Chondrocyte (in vitro differentiated cells): ENCODE measurements at places on chromosomes 5 and 9.

GRCh38 chr5:180156141-180156540 is 52.9 kb downstream of the RASGEF1C start:
- no peak for DNase-seq

- DNase-seq = no peak
Measured at GRCh38 chr9:77705636-77706035, 57.5 kb upstream of the GNA14 start.

DNA sequence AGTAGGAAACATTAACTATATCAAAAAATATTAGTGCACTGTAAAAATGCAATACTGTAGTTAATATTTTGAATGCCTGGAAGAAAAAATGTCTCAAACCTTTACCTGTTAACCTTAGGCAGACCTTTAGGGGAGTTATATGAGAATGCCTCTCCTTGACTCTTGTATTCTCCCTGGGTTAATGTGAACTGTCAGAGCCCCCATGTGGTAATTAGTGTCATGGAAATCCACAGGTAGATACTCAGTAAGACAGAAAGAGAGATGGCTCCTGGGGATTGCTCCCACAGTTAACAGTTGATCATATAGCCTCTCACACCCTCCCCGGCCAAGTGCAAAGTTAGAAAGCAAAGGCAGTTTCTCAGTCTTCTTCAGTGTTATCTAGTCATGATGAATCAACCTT is 742.8 kb downstream of the NR2F1-AS1 start:
- DNase-seq = no peak

DNA sequence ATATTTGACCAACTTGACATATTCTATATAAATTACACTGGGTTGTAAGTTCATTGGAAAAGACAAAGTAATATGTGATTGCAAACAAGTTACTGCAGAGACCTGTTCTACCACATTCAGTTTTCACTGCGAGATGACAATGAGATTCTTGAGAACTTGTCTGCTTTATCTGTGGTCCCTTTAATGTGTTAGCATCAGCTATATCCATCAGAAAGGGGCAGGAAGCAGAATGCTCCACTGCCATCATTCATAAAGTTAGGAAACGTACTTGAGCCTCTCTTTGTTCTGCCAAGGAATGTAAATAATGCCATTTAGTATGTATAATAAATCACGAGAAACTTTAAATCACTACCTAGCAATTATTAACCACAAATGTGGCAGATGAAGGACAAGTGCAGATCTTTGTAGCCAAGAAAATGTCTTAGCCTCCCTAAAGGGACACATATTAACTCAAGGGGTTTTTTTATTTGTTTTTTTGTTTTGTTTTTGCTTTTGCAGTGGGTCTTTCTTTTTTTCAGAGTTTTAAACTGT is 59.4 kb downstream of the GIN1 start:
- DNase-seq = no peak

DNA sequence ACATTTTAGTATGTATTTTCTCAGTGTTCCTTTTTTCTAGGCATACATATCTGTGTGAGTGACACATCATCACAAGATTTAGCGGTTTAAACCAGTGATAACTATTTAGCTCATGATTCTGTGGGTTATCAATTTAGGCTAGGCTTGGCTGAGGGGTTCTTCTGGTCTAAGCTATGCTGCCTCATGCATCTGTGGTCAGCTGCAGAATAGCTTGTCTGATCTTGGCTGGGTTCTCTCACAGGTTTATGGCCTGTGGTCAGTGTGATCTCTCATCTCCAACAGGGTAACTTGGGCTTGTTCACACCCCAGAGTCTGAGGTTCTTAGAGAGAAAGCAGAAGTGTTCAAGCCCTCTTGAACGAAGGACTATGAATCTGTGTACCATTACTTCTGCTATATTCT is 363.3 kb downstream of the KDM4C start:
- DNase-seq = no peak

GRCh38 chr5:119191944-119192343 is 121.1 kb downstream of the DMXL1 start:
- DNase-seq = no peak

GRCh38 chr9:79583952-79584654 is 12.3 kb downstream of the TLE4 start:
- no peak for DNase-seq

GRCh38 chr5:154627698-154628678 is 127.2 kb upstream of the LARP1 start:
- DNase-seq = no peak

- DNase-seq = no peak
Measured at GRCh38 chr5:57155033-57155432, 18.8 kb upstream of the GPBP1 start.

DNA sequence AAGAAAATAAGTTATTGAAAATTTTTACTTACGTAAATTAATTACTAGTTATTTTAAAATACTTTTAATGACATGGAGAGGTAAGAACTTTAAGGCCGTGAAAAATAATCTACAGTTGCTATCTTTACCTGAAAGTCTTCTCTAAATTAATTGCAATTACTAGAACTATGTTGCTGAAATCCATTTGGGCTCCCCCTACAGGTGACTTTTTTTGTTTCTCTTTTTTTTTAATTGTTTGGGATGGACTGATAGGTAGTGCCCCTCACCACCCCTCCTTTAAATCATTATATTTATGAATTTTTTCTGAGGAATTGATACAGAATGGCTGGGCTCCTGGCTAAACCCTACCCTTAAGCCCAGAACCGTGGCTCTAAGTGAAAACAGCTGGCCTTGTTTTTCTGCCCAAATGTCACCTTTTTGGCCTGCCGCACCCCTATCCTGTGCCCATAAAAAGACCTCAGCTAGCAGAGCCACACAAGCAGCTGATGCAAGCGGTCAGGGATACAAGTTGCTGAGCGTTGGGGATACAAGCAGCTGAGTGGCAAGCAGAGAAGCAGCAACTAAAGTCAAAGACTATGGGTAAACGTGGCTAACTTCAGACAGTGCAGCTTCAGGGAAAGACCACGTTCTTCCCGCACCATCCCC is 315.2 kb upstream of the ACO1 start:
- no peak for DNase-seq

GRCh38 chr5:180127682-180128670 is 56.4 kb upstream of the RNF130 start:
- DNase-seq = no peak

- no peak for DNase-seq
Measured at GRCh38 chr9:115240676-115241075, 122.7 kb upstream of the TNC start.

DNA sequence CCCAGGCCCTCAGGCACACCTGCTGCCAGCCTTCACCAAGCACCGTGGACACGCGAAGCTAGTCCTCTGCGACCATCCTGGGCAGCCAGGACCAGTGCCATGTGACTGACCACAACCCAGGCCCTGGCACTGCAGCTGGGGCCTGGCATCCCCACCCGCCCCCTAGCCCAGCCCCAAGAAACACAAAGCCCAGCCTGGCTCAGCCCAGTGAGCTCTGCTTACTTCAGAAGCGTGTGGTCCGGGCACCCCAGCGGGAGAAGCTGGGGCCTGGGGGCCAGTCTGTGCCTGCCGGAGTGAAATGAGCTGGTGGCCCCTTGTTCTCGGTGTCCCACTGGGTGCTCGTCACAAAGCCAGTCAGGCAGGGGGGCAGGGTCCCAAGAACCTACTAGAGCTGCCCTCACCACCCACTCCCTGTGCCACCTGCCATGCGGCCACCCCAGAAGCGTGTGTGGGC is 87.9 kb downstream of the KCNT1 start:
- no peak for DNase-seq

- DNase-seq = no peak
Measured at GRCh38 chr9:79673614-79674013, 101.8 kb downstream of the TLE4 start.

DNA sequence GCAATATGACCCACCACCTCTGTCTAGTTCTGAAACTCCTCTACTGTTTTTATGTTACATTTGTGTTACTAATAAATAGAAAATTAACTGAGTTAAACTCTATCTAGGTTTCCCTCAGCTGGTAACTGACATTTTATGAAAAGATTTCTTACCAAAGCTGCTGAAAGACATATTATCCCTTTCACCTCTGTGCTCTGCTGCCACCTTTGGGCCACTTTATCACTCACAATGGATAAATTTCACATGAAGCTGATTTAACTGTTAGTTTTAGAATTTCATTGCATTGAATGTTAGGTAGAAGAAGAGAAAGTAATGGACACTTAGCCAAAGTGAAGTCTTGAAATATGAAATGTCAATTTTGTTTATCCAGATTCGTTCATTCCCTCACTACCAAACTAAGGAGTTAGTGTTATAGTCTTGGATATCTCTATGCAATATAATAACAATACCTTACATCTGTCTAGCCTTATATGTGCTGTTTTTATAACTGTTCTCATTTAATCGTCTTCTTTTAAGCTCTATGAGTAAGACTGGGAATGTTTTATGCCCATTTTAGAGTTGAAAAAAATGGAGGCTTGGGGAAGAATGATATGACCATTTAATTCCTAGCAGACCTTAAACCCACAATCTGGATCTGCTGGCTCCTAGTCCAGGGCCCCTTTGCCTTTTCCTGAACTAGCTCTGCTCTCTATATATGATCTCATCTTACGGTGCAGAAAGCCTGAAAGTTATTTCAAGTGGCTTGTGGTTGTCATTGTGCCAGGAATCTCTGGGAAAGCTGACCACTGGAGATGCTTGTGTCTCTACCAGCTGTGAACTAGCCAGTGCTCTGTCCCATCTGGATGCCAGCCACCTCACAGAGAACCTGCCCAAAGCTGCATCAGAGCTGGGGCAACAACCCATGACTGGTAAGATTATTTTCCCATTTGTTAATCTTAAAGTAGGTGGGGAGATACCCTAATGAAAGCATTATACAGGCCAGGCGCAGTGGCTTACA is 97.1 kb downstream of the GOLPH3 start:
- DNase-seq = no peak

- DNase-seq = no peak
Measured at GRCh38 chr5:4023091-4023752, 427.6 kb downstream of the IRX1 start.

DNA sequence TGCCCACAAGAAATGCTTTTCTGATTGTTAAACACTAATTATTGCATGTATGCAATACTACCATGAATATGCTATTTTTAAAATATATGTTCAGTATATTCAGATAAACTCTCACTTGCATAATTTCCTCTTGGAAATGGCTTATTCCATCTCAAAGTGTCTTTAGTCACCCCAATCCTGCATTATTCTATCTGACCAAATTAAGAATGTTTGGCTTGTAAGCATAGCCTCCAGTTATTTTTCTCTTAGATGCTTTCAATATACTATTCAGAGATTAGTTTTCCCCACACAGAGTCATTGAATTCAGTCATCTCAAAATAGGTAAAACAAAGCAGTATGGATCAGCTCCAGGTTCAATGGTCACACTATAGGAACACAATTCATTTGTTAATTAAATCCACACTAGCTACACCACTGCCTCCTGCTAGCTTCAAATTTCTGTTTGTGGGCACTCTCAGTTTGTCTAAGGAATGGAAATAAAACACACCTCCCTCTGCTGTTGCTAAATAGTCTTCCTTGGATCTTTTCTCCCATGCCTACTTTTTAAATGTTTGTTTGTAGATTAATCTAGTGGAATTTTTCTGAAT is 134.6 kb upstream of the TBCA start:
- no peak for DNase-seq

- no peak for DNase-seq
Measured at GRCh38 chr5:145902421-145902820, 29.6 kb upstream of the GRXCR2 start.

DNA sequence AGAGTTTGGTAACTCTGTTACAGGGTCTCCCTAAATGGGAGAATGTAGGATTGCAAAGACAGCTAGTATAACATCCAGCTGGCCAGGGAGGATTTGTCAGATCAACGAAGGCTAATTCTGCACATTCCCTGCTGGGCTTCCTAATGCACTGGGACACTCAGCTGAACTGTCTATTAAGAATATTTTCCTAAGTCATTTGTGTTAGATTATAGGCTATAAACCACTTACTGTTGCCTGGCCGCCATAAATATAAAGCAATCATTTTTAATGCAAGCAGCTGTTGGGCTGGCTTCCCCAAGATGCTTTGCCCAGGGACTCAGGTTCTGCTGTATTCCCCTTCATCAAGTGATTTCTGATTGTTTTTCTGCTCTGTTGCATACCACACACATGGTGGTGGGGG is 35.3 kb upstream of the SLIT3 start:
- no peak for DNase-seq

DNA sequence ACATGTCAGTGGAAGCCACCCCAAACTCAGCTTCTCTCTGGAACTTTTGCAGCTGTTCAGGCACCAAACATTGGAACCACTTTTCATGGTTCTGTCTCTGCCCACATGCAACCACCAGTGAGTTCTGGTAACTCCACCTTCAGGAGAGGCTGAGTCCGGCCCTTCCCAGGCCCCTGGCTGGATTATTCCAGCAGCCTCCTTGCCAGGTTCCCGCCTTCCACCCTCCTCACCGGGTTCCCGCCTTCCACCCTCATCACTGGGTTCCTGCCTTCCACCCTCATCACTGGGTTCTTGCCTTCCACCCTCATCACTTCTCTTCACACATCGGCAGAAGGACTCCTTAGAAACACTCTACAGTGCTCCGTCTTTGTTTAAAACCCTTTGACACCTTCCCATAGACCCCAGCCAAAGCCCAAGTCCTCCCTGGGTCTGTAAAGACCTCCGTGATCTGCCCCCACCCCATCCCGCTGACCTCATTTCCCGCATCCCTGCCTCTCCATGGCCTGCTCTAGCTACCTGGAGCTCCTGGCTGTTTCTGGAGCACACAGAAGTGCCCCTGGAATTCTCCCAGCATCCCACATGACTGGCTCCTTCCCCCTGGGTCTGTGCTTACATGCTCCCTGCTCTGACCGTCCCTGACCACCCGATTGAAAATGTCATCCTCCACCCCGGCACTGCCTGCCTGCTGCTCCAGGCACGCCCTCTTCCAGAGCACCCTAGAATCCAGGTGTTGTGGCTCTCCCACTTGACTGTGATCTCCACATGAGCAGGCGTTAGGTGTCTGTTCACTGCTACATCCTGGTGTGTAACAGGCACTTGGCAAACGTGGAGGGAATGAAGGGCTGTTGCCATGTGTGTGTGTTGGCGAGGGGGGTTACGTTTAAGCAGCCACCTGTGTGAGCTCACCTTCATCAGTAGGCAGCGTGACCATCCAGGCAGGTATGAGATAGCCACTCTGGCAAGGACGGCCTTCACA is 17.7 kb downstream of the ROPN1L start:
- DNase-seq = no peak

GRCh38 chr9:5949103-5949699 is 58.5 kb downstream of the MLANA start:
- DNase-seq = no peak

- no peak for DNase-seq
Measured at GRCh38 chr9:35960039-35960655, 2.2 kb upstream of the OR2S2 start.

- DNase-seq = no peak
Measured at GRCh38 chr5:157598350-157598936, 22.9 kb upstream of the ADAM19 start.

GRCh38 chr5:102974177-102974576 is 145.8 kb downstream of the GIN1 start:
- DNase-seq = no peak
